LHCN-M2 (cell line): ENCODE measurements at places on chromosomes 4 and X. TPM values are rescaled to one million over a fixed set of nuclear protein-coding genes. Genes with fewer than 3 reads are reported as not detected.

DNA sequence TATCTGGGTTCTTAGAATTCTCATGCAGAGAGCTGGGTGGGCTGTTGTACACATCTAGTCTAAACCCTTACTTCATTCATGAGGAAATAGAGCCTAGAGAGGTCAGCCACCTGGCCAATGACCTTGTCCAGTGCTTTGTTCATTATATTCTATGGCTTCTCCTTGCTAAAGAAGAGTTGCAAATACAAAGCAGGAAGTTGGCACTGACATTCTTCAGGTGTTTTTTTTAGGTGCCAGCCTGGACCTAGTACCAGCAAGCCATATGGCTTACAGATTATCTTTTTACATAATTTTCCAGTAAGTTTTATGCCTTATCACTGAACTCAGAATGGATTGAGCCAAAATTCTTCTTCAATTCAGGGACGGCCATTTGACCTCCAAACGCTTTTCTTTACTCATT is 54.7 kb upstream of the PGM2 start:
- no peak for DNase-seq

NKX6-1 gene
- 0.86 and 1.7 TPM in 2 replicates for total RNA-seq

GRCh38 chr4:88858752-88859151 is 161.1 kb upstream of the NAP1L5 start:
- DNase-seq: no peak

GRCh38 chr4:14434916-14435315 is 567.4 kb upstream of the CPEB2 start:
- DNase-seq: peak; percentile 55

GRCh38 chr4:32172761-32173160 is 1452.6 kb downstream of the PCDH7 start:
- DNase-seq: peak; percentile 37

ZMAT1 gene
- 0.06 and 0.11 TPM in 2 replicates for total RNA-seq

NSUN7 gene
- total RNA-seq: not detected in 2 replicates

DNA sequence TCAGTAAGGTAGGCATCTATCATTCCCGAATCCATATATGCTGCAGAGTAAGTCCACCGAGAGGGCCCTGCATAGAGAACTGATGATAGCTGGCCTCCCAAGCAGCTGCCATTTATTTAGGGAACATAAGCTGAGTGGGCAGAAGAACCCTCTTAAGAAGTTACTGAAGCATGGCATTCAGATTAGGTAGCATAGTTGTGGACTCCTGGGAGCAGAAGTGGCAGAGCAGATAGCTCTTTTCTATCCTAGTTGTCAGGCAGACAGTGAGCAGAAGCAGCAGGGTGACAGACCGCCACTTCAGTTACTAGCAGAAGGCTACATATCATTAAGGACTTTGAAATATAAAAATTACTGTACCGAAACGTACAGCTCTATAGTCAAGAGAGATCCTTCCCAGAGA is 454.7 kb downstream of the PPP4R3C start:
- no peak for DNase-seq

DNA sequence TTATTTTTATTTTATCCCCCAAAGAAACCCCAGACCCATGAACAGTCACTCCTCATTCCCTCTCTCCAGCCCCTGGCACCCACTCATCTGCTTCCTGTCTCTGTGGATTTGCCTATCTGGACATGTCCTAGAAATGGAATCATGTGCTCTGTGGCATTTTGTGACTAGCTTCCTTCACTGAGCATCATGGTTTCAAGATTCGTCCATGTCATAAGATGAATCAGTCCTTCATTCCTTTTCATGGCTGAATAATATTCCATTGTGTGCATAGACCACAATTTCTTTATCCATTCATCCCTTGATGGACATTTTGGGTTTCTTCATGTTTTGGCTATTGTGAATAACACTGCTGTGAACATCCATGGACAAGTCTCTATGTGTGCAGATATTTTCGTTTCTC is 10.2 kb downstream of the ABCD1 start:
- no peak for DNase-seq

CTAG1B gene
- total RNA-seq: not detected in 2 replicates

HERC5 gene
- 1.6 and 3.3 TPM in 2 replicates for total RNA-seq

FGFBP1 gene
- total RNA-seq: not detected in 2 replicates

- peak; percentile 12 for DNase-seq
These were observed 222.1 kb downstream of the TACR3 start for GRCh38 chr4:103497692-103498091.

DNA sequence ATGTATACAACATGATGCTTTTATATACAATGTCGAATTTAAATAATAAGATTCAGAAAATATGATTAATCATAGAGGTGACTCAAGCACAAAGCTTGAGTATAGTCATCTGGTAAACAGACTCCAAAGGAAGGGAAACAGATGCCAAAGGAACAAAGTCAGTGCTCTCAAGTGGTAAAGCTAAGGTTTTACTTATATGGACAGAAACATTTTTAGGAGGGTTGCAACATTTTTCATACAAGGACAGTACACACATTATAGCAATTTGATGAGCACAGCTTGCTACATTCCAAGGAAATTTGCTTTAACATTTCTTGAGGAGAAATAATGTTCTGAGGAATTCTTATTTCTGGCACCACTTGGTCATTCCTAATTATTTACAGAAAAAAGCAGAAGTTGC is 333.4 kb upstream of the AADAT start:
- DNase-seq: peak; percentile 13

RAB40A gene
- total RNA-seq: 0.11 and 0.38 TPM in 2 replicates

DNA sequence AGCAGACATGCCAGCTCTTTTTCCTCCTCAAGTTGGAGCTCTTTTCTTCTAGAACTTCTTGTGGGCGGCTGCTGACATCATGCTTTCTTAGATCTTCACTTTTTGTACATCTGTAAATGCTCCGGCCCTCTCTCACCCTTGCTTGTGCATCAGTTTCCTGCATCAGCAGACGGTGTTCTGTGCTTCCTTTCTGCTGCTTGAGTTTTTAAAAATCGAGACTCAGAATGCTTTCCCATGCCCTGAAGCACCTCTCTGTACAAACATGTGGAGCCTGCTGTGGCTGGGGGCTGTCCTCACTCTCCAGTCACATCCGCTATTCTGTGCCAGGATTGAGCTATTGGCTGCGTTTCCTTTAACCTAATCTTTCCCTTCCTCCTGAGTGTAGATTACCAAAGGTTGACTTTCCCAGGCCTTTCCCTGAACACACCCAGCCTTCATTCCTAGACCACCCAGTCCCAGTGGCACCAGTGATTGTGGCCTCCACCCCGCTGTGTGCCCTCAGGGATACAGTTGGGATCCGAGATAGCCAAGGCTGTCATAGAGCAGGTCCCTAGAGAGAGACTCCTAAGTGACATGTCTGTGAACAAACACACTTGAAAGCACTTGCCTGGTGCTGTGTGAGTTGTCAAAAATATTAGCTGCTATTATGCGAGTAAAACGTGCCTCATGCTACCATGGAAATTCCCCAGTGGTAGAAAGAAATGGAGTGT is 41.9 kb downstream of the TNIP2 start:
- DNase-seq: no peak

- peak; percentile 4 for DNase-seq
These were observed 14.3 kb downstream of the SLC10A6 start for GRCh38 chr4:86834901-86835300.

SHROOM2 gene
- 3.2 and 5.1 TPM in 2 replicates for total RNA-seq

TRO gene
- 21.3 and 21.5 TPM in 2 replicates for total RNA-seq
